Amygdala (tissue), 56 donors: ENCODE measurements at places on chromosomes 11 and 22.

GRCh38 chr11:115008799-115009198, 330.5 kb downstream of the NXPE2 start:
- DNase-seq: no peak

DNA sequence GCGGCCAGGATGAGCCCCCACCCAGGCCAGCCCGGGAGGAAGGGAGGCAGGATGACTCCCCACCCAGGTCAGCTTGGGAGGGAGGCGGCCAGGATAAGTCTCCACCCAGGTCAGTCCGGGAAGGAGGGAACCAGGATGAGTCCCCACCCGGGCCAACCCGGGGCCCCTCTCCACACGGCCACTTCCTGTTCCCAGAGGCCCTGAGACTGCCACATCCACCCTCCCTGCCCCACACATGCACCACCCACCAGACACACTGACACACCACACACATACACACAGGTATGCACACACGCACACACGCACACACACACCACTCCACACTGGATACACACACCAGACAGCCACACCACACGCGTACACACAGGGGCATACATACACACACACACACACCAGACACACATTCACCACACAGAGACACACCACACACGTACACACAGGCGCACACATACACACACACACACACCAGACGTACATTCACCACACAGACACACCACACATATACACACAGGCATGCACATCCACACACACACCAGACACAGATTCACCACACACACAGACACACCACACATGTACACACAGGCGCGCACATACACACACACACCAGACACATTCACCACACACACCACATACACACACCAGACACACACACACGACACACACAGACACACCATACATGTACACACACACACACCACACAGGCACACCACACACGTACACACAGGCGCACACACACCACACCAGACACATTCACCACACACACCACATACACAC, 84.9 kb upstream of the PRR5 start:
- DNase-seq: no peak

DNA sequence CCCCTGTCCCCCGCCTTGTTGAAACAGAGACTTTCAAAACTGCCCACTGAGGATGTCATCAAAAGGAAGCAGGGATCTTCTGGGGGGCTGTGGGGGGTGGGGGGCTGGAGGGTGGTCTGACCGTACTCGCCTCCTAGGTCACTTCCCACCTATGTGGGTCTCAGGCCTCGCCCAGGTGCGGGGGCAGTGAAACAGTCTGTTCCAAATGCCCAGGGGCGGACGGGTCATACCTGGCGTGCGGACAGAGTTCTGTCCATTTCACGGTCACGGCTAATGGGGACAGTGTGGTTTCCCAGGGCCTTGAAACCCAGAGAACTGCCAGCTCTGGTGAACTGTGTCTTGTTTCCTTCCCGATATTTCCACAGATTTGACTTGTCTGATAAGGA, 27.2 kb downstream of the ANO1 start:
- DNase-seq: no peak

DNA sequence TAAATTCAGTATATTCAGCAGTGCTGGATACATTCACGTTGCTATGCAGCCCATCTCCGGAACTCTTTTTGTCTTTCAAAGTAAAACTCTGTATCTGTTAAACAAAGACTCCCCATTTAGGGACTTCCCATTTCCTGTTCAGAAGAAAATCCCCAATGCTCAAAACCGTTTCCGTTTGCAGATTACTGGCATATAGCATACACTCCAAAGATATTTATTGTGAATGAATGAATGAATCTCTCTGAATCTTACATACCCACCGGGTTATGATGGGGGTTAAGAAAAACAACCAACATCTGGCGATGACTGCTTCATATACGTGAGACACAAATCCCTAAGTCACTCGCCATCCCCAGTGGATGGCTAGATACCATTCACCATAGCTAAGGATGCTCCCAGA, 1.6 kb downstream of the THY1 start:
- no peak for DNase-seq

DNA sequence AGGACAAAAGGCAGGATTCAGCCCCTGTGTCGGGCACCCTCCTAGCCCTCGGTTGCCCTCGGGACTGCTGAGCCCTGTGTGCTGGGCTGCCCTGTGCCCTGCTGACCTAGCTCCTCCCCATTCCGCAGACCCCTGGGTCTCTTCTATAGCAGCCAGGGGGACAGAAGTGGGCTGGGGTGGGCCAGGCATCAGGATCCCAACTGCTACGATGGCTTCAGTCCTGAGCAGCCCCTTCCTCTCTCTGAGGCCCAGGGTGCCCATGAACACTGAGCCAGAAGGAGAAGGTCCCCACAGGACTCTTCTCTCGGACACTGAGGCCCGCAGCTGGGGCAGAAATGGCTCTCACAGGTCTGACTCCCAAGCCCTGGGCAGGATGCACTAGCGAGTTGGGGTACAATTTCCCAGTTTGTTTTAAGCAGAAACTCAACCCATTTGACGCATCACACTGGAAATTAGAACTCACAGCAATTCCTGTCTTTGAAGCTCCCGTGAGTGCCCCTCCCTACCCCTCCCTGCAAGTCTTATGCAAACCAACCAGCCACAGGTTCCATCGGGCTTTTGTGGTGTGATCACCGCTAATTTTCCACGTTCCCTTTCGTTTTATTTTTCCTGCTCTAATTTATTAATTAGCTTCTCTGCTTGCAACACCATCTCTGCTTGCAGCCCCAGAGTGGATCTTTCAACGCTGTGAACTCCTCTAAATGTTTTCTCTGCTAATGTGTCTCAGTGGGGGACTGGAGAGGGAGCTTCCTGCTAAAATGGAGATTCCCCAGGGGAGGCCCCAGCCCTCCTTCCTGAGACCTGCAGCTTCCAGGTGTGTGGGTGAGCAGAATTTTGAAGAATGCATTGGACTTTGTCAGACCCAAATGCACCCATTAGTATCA, 56.7 kb downstream of the PHF21B start:
- no peak for DNase-seq

DNA sequence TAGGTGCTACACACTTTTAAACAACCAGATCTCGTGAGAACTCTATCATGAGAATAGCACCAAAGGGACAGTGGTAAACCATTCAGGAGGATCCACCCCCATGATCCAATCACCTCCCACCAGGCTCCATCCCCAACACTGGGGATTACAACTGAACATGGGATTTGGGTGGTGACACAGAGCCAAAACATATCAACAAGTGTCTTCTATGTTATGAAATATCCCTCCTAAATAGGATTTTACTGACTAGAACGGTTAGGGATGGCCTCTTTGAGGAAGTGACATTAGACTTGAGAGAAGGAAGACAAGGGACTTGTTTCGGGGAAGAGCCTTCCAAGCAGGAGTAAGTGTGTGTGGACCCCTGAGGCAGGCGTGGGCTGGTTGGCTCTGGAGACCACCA, 11.9 kb upstream of the MRPL11 start:
- no peak for DNase-seq

GRCh38 chr22:28841111-28841510, 40.7 kb upstream of the XBP1 start:
- DNase-seq: no peak

GRCh38 chr11:47904048-47904447, 55.9 kb upstream of the NUP160 start:
- no peak for DNase-seq

GRCh38 chr22:47111626-47112581, 349.5 kb downstream of the TBC1D22A start:
- DNase-seq: no peak

DNA sequence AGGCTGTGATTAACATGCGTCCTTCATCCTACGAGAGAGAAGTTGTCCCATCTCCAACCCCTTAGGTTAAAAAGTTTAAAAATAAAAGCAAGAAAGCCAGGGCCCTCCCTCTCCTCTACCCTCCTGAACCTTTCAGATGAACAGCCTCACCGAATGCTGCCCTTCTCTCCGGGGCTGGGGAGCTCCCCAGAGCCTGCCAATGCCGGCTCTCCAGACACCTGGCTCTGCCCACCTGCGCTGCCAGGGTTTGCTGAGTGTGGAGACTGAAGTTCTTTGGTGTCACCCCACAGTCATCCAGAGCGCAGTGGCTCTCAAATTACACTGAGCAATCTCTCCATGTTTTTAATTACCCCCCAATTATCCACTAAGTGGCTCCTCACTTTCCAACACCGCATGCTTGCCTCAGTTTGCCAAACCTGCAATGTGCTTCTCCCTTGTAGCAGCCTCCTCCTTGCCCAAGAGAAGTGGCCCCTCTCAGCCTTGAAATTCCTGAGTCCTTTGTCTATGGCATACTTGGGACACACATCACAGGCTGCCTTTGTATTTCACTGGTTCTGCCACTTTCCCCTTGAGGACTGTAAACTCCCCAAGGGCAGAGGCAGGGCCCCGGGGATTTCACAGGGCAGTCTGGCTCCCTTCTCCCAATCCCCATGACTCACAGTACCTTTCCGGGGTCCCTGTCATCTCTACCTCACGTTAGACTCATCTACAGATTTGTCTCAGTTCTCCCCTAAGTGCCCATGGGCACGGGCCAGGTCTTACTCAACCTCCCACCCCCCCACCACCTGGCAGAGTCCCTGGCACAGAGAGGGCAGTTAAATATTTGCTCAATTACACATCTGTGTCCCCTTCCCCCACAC, 2.0 kb downstream of the MYH9 start:
- no peak for DNase-seq

DNA sequence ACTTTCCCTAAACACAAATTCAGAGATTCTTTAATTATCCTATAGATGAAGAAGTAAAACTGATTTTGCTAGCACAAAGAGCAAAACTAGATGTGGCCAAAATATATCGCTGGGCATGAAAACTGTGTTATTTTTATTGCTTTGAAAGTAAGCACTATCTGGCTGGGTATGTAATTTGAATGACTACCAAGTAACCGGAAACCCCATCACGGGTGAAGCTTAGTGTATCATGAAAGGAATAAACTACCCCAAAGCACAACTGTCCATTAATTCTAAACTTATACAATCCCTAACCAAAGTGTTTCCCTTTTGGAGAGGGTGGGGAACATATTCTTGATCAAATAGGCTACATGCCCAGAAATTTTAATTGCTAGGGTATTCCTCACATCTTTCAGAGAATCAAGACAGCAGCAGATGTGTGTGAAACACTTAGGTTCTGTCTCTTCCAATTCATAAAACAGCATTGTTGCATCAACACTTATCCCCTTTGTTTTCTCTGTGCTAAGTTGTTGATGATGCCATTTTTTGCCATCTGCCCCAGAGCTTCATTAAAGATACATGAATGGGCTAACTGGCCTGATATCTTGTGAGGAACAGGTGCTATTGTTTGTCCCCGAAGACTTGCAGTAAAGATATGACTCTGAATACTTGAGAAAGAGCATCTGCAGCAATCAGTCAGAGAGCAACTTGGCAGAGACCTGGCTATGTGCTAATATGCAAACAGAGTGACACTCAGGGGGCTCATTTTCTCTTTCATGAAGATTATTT, 238.2 kb downstream of the SOX6 start:
- DNase-seq: no peak

GRCh38 chr11:117921456-117921855, 7.7 kb downstream of the TMPRSS13 start:
- DNase-seq: no peak

GRCh38 chr11:121435132-121435531, 17.0 kb upstream of the SORL1 start:
- DNase-seq: no peak

- DNase-seq: no peak
These were observed 74.0 kb downstream of the ADAMTS15 start for GRCh38 chr11:130522284-130522961.

GRCh38 chr22:48574776-48575617, 1252.7 kb downstream of the BRD1 start:
- peak; percentile 63 for DNase-seq

DNA sequence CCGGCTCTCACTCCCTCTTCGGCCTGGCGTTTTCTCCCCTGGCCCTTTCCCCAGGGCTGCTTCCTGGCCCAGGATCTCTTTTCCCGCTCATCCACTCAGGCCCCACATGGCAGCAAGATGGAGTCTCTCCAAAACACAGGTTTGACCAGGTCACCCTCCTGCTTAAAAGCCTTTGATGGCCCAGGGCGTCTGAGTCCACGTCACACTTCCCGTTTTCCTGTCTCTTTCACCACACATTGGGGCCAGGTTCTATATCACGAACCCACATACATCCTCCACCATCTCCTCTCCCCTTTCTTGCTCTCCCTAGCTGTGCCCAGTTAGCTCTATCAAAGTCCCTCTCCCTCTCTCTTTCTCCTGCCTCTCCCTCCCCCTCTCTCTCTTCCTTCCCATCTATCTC, 7.8 kb upstream of the LRRC32 start:
- DNase-seq: no peak

DNA sequence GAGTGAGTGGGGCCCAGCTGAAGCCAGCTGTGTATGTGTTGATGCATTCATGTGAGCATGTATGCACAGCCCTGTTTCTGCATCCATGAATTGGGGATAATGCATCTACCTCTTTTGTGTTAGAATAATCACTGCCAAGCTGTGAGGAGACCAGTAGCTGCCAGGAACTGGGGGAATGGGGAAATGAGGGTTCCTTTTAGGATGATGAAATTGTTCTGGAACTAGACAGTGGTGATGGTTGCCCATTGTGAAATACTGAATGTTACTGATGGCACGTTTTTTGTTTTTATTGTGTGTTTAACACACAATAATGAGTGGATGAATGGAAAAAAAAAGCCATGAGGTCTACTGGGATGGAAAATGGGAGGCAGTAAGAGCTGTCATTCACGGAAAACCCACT, 45.3 kb upstream of the WNT11 start:
- no peak for DNase-seq

DNA sequence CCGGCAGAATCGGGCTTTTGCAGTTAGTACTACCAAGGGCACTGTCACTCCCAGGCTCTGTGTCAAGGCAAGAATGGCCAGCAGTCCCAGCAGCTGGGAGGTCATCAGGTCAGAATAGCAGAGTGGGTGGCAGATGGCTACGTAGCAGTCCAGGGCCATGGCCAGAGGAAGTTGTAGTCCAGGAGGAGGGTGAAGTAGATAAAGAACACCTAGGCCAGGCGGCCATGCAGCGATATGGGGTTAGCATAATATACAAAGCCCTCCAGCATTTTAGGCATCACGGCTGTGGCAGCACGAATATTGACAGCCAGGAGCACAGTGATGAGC, 52.1 kb downstream of the RRM1 start:
- no peak for DNase-seq

GRCh38 chr11:10387206-10388083, 67.6 kb upstream of the AMPD3 start:
- DNase-seq: no peak

GRCh38 chr11:67732045-67732787, 57.8 kb upstream of the ALDH3B2 start:
- DNase-seq: no peak

DNA sequence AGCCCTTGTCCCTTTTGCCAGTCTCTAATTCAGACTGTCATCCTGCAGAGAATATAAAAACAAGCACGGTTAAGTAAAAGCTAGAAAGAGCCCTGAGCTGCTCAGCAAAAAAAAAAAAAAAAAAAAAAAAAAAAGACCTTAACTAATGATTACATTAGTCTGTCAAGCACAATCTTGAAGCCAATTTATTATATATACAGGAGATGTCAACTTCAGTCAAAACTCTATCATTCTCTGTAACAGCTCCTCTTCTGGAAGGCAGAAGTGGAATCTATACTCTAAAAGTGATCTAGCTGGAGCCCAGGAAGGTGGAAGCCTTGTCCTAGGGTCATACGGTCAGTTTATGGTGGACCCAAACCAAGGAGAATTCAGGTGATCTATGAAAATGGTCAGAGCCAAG, 55.2 kb upstream of the UBASH3B start:
- no peak for DNase-seq

GRCh38 chr22:20794650-20795413, 20.9 kb downstream of the SERPIND1 start:
- DNase-seq: no peak
